Amygdala (tissue), 56 donors: ENCODE measurements at places on chromosomes 5 and 9.

GRCh38 chr9:111821006-111821528 lies 26.3 kb upstream of the SHOC1 start:
- DNase-seq: no peak

DNA sequence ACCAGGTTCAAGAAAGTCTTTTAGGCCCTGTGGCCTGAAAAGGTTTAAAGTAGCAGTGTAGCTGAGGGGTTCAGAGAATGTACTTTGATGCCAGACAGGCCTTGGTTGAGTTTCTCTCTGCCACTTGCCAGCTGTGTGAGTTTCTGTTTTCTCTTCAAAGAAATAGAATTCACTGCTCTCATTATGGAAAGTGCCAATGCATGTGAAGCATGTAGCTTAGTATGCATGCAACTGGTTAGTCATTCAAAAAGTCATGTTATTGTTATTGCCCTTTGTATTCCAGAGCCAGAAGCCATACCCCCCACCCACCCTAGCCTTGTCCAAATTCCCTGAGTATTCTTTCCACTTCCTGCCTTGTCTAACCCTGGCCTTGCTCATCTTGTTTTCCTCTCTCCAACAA lies 101.7 kb downstream of the ADRB2 start:
- DNase-seq: no peak

- DNase-seq: no peak
These were observed 4.7 kb upstream of the CPEB4 start for GRCh38 chr5:173883347-173883924.

- no peak for DNase-seq
These were observed 197.1 kb downstream of the NTRK2 start for GRCh38 chr9:84866396-84867175.

- no peak for DNase-seq
These were observed 2.6 kb downstream of the SLC22A5 start for GRCh38 chr5:132372127-132372526.

DNA sequence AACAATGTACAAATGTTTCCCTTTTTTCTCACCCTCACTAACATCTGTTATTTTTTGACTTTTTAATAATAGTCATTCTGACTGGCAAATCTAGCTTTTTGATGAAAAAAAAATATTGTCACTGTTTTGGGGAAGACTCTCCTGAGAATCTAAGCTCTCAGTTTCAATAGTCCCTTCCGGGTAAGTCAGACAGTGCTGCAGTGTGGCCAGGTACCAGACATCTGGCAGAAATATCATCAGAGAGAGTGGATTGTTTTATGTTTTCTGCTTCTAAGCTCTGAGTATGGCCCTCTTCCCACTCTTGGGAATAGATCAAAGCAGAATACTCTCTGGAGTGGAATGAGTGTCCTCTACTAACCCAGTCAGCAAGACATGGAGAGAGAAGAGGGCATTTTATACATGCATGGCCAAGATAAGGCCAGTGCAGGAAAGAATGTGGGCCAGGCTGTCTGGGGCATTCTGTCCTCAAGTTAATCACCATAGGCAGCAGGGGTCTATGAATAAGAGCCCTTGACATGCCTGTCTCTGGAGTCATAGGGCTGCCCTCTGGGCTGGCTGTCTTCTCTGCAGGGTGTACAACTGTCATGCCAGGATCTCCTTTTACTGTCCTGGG lies 38.5 kb upstream of the OR2S2 start:
- DNase-seq: no peak
